ENCODE measurements at places on chromosomes 12 and 14. TPM values are rescaled to one million over a fixed set of nuclear protein-coding genes. Genes with fewer than 3 reads are reported as not detected.
A peak's percentile ranks its signal among the peaks of the same experiment; 100 is the strongest.

- no peak for DNase-seq
Measured at GRCh38 chr14:54343272-54344121, 53.3 kb upstream of the CDKN3 start.

DNA sequence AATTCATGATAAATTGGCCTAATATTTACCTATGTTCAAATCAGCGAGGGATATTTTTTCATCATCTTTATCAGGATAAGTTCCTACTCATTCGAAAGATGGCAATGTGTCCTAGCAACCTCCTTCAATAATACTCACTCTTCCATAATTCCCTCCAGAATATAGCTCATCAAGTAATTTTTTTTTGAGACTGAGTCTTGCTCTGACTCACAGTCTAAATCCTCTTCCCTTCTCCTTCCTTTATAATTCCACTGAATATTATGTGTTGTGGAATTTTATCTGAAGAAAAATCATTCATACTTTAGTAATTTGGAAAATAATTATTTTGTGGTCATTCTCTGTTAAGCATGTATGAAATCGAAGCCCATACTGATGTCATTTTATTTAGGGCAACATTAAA lies 663.8 kb downstream of the FLRT2 start:
- no peak for DNase-seq

- no peak for DNase-seq
Measured at GRCh38 chr12:81381951-81382350, 304.1 kb downstream of the ACSS3 start.

Gene UTP20
- 20.0 TPM for total RNA-seq

GRCh38 chr14:81033698-81034240 lies 78.3 kb downstream of the TSHR start:
- DNase-seq, result no peak

Gene MYH6
- not detected for total RNA-seq

Gene SDSL
- total RNA-seq, result 1.3 TPM

DNA sequence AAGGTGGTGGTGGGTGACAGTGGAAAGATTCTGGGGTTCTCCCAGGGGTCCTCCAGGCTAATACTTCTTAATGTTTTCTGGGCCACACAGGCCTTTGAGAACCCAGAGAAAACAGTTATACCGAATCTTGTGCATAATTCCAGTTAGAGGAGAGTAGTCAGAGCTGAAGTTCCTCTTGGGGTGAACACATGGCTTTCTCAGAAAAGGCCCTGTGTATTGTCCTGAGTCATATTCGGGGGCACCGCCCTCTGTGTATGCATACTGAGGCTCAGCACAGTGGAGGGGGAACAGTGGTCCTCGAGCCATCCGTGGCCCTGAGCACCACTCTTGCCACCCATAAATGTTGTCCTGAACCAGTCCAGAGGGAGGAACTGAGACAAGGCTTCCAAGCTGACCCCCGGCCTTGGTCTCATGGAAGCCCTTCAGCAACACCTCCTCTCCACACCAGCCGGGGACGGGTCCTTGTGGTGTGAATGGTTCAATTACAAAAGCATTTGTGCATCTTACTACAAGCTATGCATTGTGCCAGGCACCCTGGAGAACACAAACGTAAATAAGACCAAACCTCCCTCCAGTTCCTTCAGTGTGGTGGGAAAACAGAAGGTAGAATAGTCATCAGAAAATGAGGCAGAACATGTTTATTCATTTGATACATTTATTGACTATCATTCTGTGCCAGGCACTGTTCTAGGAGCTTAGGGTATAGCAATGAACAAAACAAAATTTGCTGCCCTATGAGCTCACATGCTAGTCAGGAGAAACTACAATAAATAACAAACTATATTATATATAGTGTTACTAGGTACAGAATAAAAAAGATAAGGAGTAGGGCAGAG lies 9.9 kb downstream of the DHRS2 start:
- no peak for DNase-seq

Gene CCDC88C
- total RNA-seq, result 71.3 TPM

Gene GAS2L3
- total RNA-seq, result 2.6 TPM

DNA sequence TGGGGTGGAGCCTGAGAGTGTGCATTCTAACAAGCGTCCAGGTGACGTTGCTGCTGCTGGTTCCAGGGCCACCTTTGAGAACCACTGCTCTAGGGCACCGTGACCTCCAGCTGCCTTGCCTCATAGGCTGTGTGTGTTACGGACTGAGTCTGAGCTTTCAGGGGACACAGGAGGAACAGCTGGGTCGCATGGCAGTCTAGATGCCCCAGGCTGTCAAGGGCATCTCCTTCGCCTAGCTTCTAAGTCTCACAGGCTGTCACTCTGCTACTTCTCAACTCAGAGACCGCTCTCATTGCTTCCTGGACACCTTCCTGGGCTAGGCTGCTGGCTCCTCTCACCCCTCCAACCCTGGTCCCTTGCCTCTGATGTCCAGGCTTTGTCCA lies 965 bp downstream of the KRT73 start:
- DNase-seq, result no peak

DNA sequence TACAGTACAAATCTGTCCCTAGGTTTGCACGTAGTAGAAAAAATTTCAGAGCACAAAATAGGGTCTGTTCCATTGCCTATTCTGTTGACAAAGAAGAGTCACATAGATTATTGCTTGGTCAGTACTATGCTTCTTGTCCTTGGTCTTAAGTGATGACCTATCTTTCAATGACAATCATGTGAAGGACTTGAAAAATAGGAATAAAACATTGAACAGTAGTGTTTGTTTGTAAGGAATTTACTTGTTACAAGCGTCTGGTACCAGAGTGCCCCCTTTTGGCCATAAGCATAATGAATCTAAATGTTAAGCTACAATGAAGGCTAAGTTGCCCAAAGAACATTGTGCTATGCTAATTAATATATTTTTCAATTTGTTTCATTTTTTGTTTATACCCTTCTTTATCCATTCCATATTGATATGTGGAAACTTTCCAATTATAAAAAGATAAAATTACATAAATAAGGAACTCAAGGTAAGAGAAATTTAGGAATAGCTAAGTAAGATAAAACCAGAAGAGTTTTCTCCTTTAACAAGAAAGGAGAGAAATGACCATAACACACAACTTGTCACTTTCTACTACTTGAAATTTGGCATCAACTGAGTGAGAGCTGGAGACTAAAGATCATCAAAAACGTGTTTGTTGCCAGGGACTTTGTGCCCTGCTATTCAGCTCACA lies 204.7 kb downstream of the EPS8 start:
- no peak for DNase-seq

Gene TRHDE
- not detected for total RNA-seq

- no peak for DNase-seq
Measured at GRCh38 chr12:105729926-105730325, 399.4 kb downstream of the C12orf75 start.

Gene CCDC197
- total RNA-seq, result not detected

- DNase-seq, result peak; percentile 24
Measured at GRCh38 chr12:105235732-105236476, at the start of gene APPL2. TSS of gene APPL2 (minus strand) at chr12:105236174. CDS start at chr12:105236012, 162 bp downstream.

Gene BCL11B
- total RNA-seq, result 5.3 TPM

- no peak for DNase-seq
Measured at GRCh38 chr12:52004042-52004648, 2.6 kb upstream of the TAMALIN start.

Gene NXPH4
- total RNA-seq, result 0.26 TPM
